ENCODE measurements at places on chromosomes 7 and 10.

- DNase-seq, result no peak
These were observed 119.5 kb downstream of the TCF7L2 start for GRCh38 chr10:113069595-113069994.

DNA sequence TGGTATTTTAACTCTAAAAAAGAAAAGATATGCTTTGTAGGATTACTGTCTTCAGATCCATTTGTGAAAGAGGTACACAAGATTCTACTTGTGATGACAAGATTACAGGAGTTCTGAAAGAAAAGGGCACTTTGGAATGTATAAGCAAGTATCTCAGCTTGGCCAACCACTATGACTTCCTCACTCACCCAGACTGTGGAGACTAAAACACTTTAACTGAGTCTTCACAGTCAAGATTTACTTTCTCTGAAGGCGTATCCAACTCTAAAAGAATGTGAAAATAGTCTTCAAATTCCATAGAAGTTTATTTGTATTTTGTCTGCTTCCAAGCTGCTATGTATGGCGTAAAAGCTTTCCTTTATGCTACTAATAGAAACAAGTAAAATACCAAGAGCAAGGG lies 76.1 kb upstream of the SRRM3 start:
- DNase-seq, result no peak

- DNase-seq, result no peak
These were observed 120.3 kb downstream of the FOXP2 start for GRCh38 chr7:114534953-114535352.

GRCh38 chr10:8229153-8229552 lies 174.7 kb downstream of the GATA3 start:
- DNase-seq, result peak; percentile 1

GRCh38 chr7:153423210-153423590 lies 629.0 kb upstream of the DPP6 start:
- no peak for DNase-seq

DNA sequence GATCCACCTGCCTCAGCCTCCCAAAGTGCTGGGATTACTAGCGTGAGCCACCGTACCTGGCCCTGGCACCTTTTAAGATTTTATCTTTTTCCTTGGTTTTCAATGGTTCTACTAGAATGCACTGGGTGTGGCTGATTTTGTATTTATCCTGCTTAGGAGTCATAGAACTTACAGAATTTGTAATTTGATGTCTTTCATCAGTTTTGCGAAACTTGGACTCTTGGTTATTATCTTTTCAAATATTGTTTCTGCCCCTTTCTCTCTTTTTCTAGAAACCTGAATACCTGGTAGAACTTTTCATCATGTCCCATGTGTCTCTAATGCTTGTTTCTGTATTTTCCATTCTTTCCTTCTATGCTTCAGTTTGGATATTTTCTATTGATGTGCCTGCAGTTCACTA lies 2.8 kb upstream of the NUB1 start:
- DNase-seq, result no peak

DNA sequence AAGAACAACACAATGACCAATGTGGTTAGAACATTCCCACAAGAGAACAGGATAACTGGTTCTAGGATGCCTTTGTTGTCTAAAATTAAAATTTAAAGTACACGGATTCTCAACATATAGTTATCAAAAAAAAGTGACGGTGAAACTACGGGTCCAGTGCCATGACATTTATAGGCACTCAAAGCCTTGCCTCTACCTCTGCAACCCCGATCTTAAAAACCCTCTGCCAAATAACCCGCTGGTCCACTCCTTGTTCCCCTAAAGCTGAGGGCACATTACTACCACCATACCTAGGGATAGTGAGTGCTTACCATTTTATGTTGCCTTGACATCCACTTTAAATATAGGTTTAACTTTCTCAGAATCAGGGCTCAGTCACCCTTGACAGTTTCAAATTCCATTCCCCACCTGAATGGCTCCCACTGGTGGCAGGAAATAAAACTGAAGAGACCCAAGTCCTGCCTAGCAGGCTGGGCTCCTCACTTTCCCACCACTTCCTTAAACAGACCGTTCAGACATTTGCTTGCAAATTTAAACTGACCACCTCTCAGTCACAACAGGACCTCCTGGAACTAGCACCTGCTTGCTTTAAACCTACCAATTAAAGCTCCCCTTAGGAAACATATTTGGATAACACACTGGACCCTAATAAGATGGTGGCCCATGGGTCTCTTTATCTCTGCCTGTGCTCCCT lies 169.9 kb upstream of the ASAH2 start:
- DNase-seq, result peak; percentile 16

- DNase-seq, result no peak
These were observed 68.1 kb downstream of the BMPER start for GRCh38 chr7:33973231-33974015.

- no peak for DNase-seq
These were observed 232.6 kb downstream of the REEP3 start for GRCh38 chr10:63753808-63754207.
